ENCODE measurements at places on chromosomes 3 and 15.

DNA sequence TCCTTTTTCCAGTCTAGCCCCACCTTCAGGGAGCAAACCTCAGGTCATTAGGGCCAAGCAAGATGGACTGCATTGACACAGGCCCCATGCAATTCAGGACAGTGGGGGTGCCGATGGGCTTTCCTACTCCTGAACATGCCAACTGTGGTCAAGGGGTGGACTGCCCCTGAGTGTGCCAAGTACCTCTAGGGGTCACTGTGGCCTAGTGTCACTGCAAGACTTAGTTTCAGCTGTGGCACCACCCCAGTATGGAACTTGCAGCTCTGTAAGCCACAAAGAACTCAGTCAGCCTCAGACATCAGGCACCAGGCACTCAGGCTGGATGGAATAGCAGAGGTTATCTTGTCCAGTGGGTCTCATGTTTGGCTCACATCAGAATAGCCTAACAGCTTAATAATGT, 32.3 kb downstream of the EXOG start:
- DNase-seq = peak; percentile 10

DNA sequence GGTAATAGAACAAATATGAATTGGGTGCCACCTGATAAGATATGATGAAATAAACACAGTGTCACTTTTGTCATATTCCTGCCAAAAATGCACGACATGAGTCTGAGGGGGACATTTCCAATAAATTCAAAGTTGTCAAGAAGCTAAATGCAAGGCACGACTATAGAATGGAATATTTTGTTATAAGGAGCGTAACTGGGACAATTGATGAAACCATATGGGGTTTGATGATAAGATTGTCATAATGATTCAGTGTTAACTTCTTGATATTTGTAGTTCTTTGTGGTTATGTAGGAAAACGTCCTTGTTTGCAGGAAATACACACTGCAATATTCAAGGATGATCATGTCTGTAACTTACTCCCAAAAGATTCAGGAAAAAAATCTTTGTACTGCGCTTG, 163.3 kb downstream of the MEX3B start:
- DNase-seq = no peak

DNA sequence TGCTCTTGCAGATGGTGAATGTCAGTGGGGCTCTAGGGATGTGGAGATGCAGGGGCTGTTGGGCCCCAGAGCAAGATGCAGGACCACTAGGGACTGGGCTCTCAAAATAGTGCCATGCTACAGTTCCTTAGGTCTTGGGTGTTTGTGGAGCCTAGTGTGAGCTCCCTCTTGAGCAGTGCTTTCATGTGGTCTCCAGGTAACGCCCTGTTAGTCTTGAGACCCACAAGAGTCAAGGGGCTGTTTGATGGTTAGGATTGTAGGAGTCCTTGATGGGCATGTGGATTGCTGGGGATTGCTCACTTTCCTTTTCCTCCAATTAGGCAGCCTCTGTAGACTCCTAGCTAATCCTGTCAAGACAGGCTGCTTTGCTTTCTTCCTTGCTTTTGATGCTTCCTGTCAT, 56.0 kb downstream of the CCDC66 start:
- DNase-seq = no peak

DNA sequence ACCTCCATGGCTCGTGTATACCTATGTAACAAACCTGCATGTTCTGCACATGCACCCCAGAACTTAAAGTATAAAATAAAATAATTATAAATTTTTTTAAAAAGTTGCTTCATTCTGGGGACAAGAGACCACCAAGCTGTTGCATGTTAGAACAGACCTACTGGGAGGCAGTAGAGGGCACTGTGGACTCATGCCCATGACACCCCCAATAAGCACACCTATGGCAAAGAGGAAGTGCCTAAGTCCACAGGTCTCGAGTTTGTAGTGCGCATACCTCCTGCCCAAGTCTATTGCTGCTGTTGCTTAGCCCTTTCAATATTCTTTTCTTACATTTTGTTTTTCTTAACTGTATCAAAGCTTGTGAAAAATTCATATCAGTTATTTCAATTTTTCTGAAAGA, 267.9 kb upstream of the THBS1 start:
- no peak for DNase-seq

- peak; percentile 23 for DNase-seq
These were observed 12.1 kb downstream of the GOLM2 start for GRCh38 chr15:44300572-44300971.

DNA sequence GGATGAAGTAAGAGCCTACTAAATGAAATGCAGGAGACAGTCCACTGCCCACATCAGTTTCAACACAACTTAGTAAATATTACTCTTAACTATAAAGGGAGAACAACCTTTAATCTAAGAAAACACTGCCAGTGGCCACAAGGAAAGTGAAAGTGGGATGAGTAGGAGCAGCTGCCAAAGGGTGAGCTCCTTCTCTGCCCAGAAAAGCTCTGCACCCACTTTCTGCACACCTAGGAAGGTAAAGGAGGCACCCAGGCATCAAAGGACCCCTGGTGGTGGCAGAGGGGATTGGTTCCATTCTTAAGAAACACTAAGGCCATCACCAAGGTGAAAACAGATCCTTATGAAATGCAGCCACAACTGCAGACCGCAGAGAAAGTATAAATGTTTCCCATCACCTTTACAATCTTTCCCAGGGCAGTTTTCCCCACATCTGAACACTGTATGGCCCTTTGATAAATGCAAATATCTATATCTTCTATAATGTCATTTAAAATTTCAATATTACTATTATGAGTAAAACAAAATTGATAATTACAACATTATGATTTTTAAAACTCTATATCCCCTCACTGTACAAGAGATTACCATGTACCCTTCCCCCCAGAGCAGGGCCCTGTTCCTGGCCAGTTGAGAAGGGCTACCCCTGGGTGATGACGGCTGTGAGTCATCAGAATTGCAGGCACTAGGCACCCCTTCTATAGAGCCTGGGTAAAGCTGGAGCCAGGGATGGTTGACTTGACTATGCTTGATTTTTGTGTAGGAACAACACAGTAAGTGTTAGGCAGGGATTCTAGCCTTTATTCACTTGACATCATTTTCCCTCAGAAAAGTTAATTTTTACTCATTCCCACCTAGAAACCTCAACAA, 92.0 kb downstream of the SNRK start:
- peak; percentile 35 for DNase-seq

Data from suppressor macrophage treated with lipopolysaccharide for 4 hours (primary cell).